ENCODE measurements at places on chromosomes 3 and 15.

DNA sequence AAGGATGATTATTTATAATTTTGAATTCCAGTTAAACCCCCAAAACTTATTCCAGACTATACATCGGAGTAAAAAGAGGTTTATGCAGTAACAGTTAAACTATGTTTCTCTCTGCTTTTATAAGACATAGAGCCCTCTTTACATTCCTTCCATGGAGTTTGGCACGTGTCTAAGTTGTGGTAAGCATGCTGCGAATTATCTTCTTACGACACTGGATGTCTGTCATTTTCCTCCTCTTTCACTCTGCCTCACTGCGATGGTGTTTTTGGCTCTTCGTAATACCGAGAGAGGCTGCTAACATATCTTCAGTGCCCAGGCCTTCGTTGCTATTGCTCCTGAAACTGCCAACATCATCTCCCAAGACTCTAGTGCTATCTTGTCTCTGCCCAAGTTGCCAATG lies 83.9 kb upstream of the TGFBR2 start:
- DNase-seq = no peak

DNA sequence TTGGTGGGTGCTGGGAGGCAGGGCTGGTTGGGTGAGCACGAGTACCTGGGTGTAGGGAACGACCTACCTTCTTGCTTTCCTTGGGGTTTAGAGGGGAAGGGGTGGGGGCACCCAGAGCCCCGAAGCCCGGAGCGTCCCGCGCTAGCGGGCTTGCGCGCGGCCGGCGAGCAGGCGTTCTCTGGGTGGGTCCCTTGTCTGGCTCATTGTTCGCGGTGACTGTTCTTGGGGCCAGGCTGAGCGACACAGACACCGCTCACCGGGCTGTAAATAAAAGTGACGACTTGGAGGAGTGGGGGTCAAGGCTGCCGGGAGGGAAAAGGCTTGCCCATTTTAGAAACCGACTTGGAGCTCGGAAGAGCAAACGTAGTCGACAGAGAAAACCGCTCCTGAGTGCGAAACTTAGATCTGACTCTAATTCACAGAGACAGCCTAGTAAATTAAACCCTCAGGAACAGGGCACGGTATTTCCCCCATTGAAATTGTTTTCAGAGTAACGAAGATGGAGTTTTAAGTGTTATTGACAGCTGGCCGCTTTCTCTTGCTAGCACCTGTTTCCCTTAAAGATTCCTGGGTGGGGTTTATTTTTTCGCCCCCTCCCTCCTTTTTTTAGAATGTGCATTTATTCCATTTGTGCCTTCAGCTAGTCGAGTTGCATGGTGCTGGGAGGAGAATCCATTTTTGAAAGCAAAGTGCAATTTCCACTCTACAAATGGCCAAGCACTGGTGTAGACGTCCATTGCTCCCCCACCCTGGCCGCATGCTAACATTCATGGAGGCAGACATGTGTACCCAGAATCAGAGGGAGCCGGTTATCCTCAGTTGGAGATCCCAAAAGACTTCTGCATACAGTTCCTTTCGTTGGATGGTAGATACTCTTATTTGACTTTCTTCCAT lies 532.1 kb upstream of the SEMA6D start:
- DNase-seq = peak; percentile 30

DNA sequence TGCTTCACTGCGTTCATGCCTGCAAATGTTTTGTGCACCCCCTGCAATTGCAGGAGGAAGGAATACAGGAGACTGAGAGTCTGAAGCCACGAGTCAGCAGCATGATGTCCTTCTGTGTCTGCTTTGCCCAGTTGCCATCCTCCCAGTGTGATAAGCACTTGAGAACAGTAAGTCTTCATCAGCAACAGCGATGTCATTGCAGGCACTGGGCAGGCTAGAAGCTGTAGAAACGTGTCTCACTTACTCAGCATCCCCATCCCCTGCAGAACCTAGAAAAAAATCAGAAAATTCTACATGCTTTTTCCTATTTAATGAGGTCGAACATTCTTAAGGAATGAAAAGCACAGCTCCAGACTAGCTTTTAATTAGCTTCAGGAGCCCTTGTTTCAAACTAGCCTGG lies 156.5 kb upstream of the LPP start:
- no peak for DNase-seq

DNA sequence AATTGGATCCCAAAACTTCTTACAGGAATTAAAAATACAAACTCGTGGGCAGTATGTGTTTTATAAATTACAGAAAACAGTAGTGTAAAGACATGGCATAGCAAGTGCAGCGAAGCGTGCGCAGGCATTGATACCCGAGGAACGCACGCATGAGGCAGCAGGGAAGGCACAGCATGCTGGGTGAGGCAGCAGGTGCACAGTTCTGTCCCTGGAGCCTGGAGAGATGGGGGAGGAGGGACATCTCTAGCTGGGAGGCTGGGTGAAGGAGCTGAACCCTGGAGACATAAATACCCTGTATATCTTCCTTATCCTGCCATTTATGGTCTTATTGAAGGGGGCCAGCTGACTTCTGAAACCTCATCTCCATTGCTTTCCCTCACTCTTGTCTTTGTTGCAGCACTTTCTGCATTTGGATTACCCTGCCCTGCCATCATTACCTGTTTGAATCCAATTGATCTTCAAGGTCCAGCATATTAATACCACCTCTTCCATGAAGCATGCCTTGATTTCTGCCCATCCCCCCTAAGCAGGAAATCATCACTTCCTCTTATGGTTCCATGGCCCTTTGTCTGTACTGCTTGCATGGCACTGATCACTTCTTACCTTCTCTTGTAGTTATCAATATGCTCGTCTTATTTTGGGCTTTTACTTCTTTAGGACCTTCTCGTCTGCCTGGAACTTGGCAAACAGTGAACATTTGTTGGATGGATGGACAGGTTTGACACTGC lies 20.5 kb downstream of the LPP start:
- DNase-seq = no peak

- no peak for DNase-seq
These were observed 165.1 kb upstream of the ATP10A start for GRCh38 chr15:26028086-26028740.

DNA sequence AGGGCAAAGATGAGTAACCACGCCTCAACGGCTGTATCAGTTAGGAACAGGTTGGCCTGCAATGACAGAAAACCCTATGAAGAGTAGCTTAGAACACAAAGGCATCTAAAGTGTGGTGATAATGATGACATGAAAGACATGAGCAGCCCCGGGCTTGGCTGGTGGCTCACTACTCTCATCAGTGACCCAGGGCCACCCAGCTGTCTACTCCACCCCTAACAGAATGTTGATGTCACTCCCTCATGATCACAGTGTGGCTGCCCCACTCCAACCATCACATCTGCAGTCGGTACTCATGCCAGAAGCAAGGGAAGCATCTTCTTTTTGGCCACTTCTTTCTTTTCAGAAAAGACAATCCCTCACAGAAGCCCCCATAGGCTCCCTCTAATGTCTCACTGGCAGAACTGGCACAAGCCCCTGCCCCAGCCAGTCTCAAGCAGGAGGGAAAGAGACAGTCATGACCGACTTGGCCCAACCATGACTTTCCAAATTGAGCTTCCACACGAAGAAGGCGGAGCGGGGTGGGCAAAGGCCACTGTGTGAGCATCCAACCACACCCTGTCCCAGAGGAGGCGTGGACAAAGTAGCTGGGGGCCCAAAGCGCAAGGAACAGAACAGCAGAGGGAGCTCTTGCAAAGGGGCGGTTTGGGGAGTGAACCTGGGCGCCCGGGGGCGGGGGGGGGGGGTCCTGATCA lies 72.0 kb upstream of the IQSEC1 start:
- no peak for DNase-seq

- no peak for DNase-seq
These were observed 160.8 kb upstream of the TLE3 start for GRCh38 chr15:70258369-70259027.
